Activated CD4-positive, alpha-beta memory T cell treated with anti-CD3 and anti-CD28 coated beads for 36 hours (primary cell): ENCODE measurements at places on chromosomes 7 and 10. TPM values are rescaled to one million over a fixed set of nuclear protein-coding genes. Genes with fewer than 3 reads are reported as not detected.

The ANKRD30A gene
- total RNA-seq: not detected

DNA sequence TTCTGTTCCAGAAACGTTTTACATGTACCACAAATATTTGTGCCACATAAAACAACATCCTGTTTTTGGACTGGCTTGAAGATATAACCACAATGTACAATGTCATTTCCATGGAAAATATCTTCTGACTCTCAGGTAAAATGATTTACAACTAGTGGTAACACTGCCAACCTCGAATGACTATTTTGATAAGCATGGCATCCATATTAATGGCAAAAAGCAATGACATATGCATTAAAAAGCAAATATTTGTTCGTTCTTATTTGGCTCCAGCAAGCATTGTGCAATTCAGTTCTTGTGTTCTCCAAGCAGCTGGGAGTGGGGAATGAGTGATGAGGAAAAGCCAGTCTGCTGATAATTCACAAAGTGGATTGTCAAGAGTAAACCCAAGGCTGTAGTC, 289.0 kb downstream of the PLXDC2 start:
- no peaks in the 10 kb centered on the region for H3K27me3 ChIP-seq
- H3K36me3 ChIP-seq: no peaks in the 10 kb centered on the region
- no peak overlapping the region for H3K27ac ChIP-seq
- no peak for DNase-seq
- no peak overlapping the region for H3K4me3 ChIP-seq

DNA sequence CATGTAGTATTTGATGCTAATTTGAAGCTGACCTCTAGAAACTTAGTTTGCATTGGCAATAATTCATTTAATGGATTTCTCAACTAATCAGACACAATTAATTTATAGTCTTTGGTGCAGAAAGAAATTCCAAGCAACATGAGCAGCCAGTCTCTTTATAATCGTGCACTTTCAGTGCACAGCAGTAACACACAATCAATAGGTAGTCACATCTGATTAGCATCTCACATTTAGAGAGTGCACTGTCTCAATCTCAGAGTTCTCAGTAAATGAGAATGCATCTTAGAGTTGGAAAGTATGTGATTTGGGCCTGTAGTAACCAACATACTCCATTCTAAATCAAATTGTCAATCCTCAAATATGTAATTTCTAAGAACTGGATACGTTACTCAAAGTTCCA, 377.6 kb downstream of the POM121L12 start:
- no peak overlapping the region for H3K27ac ChIP-seq
- no peaks in the 10 kb centered on the region for H3K36me3 ChIP-seq
- no peaks in the 10 kb centered on the region for H3K4me1 ChIP-seq

- no peak overlapping the region for H3K27ac ChIP-seq
- H3K4me1 ChIP-seq: peaks cover 6% of the 10 kb centered on the region
- DNase-seq: no peak
- H3K36me3 ChIP-seq: peaks cover 26% of the 10 kb centered on the region
- no peak overlapping the region for H3K4me3 ChIP-seq
Observed at GRCh38 chr10:1133495-1134045, 77.4 kb downstream of the WDR37 start.

GRCh38 chr7:29292886-29293658, 98.5 kb downstream of the CHN2 start:
- H3K36me3 ChIP-seq: no peaks in the 10 kb centered on the region
- DNase-seq: no peak
- no peak overlapping the region for H3K27ac ChIP-seq
- no peak overlapping the region for H3K4me3 ChIP-seq

The FRAT1 gene
- 2.1 TPM for total RNA-seq

DNA sequence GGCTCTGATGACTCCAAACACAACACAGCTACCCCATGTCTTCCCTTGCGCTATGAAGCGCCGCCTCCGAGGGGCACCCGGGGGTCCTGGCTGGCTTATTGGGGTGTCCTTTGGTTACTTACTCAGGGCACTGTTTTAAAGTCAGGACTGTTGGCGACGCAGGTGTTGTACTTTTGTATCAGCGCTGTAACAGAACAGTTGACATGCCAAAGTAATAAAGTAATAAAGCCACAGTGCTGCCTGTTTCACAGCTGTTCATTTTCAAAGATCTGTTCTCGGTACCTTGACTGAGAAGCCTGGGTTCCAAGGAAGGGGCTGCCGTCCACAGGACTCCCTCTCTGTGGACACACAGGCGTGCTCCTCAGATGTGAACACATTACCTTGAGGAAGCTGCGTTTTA, 64.1 kb downstream of the WDR37 start:
- DNase-seq: no peak
- H3K27me3 ChIP-seq: no peaks in the 10 kb centered on the region
- H3K36me3 ChIP-seq: peaks cover 70% of the 10 kb centered on the region
- H3K4me1 ChIP-seq: peaks cover 28% of the 10 kb centered on the region
- H3K27ac ChIP-seq: no peak overlapping the region

DNA sequence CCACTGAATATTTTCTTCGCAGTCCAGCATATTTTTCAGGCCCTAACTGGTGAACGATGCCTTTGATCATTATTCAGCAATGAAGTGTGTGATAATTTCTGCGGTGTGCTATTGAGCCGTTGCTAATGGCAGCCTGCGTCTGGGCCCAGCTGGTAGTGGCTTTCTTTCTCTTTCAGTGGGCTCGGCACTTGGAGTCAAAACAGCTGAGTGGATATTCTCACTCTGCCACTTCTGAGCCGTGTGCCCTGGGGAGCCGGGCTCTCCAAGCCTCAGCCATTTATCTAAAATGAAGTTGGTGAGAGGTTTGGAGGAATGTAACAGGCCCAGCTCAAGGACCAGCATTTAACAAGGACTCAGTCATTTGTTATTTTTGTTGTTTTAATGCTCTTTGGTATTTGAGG, 87.5 kb upstream of the IFRD1 start:
- DNase-seq: no peak
- H3K4me1 ChIP-seq: no peaks in the 10 kb centered on the region
- peaks cover 11% of the 10 kb centered on the region for H3K27me3 ChIP-seq
- no peak overlapping the region for H3K27ac ChIP-seq
- H3K4me3 ChIP-seq: no peak overlapping the region
- no peaks in the 10 kb centered on the region for H3K36me3 ChIP-seq

DNA sequence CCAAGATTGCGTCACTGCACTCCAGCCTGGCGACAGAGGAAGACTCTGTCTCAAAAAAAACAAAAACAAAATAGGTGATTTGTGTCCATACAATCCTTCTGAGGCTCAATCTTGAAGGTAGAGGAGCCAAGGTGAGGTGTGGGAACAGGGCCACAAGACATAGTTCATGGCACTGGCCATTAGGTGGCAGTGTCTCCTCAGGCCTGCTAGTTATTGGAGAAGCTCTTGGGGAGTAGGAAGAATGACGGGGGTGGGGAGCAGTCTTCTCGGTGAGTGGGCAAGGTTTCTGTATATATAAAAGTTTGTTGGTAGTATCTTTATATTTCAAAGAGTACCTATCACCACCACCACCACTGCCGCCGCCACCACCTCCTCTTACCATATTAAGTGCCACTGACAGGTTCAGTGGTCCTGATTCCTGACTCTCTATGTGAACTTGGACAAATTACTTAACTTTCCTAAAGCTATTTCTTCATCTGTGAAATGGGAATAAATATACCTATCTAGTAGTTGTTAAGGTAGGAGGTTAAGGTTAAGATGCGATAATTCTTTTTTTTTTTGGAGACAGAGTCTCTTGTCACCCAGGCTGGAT, 24.0 kb downstream of the CCSER2 start:
- H3K4me3 ChIP-seq: no peak overlapping the region
- DNase-seq: peak; percentile 81
- H3K27me3 ChIP-seq: no peaks in the 10 kb centered on the region
- H3K4me1 ChIP-seq: peaks cover 71% of the 10 kb centered on the region
- H3K36me3 ChIP-seq: no peaks in the 10 kb centered on the region

The ORAI2 gene
- total RNA-seq: 28.7 TPM

The ARHGEF35 gene
- total RNA-seq: 9.6 TPM

GRCh38 chr7:107029061-107029763, 15.3 kb upstream of the PRKAR2B start:
- no peaks in the 10 kb centered on the region for H3K4me1 ChIP-seq
- H3K4me3 ChIP-seq: no peak overlapping the region
- no peak overlapping the region for H3K27ac ChIP-seq

DNA sequence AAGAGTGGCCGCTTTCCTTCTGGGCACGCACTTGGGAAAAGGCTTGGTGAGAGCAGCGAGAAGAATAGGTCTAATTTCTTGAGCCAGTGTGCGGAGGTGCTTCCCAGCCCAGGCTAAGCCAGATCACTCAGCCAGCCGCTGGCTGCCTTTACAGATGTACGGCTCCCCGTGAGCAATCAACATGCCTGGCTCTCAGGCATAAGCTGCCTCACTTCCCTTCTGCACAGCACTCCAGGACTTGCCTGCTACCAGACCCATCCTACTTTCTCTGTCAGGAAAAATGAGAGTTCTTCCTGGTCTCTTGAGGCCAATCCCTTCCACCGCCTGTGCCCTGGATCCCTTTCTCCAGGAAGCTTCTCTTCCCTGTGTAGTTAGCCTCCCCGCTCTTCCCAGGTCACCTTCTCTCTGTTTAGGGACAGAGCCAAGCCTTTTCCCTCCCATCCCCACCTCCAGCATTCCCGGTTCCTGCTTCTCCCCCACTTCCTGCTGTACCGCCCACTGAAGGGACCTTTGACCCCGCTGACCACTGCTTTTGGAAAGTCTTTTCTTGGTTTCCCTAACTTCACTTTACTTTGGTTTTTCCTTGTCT, 1.1 kb upstream of the ACTR3C start:
- H3K36me3 ChIP-seq: peaks cover 48% of the 10 kb centered on the region
- peaks cover 54% of the 10 kb centered on the region for H3K4me1 ChIP-seq
- no peaks in the 10 kb centered on the region for H3K27me3 ChIP-seq
- peak overlapping the region; percentile 97 for H3K4me3 ChIP-seq
- peak overlapping the region; percentile 100 for H3K27ac ChIP-seq

The GRB10 gene
- 9.9 TPM for total RNA-seq

DNA sequence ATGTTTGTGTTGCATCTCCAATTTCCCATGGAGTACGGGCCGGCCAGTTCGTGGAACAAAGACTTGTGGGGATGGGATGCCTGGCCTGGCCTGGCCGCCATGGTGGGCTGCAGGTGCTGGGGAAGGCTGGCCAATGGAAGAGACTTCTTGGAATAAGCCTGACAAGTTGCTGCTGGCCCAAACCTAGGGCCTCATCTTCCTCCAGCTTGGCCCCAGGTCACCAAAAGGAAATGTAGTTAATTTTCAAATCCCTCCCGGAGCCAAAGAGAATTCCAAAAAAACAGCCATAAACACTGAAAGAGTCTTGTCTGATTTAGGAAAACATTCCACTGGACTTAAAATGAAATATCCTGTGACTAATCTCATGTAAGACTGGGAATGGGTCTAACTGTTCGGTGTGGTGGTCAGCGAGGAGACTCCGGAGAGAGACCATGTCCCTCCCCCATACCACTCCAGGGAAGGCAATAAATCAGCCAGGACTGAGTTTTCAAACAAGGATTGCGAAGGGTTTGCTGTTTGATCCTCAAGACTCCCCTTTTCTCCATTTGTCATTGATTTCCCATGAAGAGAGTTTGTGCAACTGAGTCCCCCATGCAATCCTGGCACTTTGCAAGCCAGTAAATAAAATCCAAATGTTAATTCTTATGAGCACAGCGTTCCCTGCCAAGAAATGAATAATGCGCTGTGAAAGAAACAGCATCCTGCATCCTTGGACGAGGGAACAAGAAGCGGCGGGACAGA, 128.7 kb upstream of the HABP2 start:
- no peak overlapping the region for H3K27ac ChIP-seq
- H3K4me3 ChIP-seq: no peak overlapping the region
- peaks cover 6% of the 10 kb centered on the region for H3K27me3 ChIP-seq
- H3K4me1 ChIP-seq: no peaks in the 10 kb centered on the region
- H3K36me3 ChIP-seq: no peaks in the 10 kb centered on the region
- no peak for DNase-seq

- no peaks in the 10 kb centered on the region for H3K4me1 ChIP-seq
- H3K36me3 ChIP-seq: no peaks in the 10 kb centered on the region
- H3K27me3 ChIP-seq: peaks cover 4% of the 10 kb centered on the region
- no peak overlapping the region for H3K27ac ChIP-seq
- no peak for DNase-seq
- no peak overlapping the region for H3K4me3 ChIP-seq
Observed at GRCh38 chr7:142372727-142373126, 114.9 kb upstream of the PRSS58 start.

DNA sequence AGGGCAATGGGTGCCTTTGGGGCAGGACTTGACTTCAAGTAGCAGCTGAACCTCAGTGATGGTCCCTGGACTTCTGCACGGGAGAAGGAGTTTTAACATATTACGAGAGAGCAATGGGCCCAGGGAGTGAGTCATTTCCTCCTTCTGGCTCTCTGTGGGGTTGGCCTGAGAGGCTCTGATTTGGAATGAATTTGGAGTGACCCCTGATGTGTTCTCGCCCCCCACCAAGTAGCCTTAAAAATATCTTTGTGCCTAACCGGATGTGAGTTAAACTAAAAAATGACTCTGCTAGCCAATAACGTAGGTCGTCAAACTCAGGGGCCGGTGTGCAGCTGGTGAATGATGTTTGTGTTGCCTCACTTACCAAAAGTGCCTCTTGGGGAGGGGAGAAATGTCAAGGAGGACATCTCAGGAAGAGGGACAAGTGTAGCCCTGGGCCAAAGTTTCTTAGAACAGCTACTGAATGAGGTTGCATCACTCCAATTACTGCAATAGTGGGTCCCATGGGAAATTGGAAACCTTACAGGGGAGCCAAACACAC, 656.6 kb downstream of the INHBA start:
- no peak overlapping the region for H3K27ac ChIP-seq
- no peak for DNase-seq
- no peak overlapping the region for H3K4me3 ChIP-seq
- H3K4me1 ChIP-seq: no peaks in the 10 kb centered on the region
- no peaks in the 10 kb centered on the region for H3K27me3 ChIP-seq

The PPP1R9A gene
- not detected for total RNA-seq

DNA sequence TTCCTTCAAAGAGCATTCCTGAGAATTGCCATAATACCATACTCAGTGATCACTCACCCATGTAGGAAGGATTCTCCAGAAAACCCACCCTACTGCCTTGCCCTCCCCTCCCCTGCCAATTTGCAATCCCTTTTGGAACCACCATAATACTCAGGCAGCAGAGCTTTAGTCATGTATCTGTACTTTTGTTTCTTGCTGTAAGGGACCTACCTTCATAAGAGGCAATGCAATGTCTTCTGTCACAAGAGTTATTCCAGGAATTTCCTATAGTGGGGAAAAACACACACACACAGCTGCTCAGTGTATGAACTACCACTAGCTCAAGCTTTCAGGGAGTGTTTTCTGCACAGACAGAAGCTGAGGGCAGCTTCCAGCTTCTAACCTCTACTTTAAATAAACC, 67.0 kb downstream of the GSAP start:
- DNase-seq: no peak
- no peak overlapping the region for H3K27ac ChIP-seq
- no peaks in the 10 kb centered on the region for H3K36me3 ChIP-seq
- no peak overlapping the region for H3K4me3 ChIP-seq
- H3K27me3 ChIP-seq: no peaks in the 10 kb centered on the region
- H3K4me1 ChIP-seq: peaks cover 36% of the 10 kb centered on the region

GRCh38 chr10:76916536-76916935, 721.1 kb downstream of the KCNMA1 start:
- H3K27ac ChIP-seq: no peak overlapping the region
- DNase-seq: no peak
- no peak overlapping the region for H3K4me3 ChIP-seq
- no peaks in the 10 kb centered on the region for H3K36me3 ChIP-seq

The RTKN2 gene
- 5.1 TPM for total RNA-seq
